ENCODE measurements at places on chromosomes 2 and 18.

- DNase-seq: no peak
Observed at GRCh38 chr2:99550368-99550767, 60.6 kb upstream of the REV1 start.

- no peak for DNase-seq
Observed at GRCh38 chr18:53004798-53005197, 664.8 kb downstream of the DCC start.

DNA sequence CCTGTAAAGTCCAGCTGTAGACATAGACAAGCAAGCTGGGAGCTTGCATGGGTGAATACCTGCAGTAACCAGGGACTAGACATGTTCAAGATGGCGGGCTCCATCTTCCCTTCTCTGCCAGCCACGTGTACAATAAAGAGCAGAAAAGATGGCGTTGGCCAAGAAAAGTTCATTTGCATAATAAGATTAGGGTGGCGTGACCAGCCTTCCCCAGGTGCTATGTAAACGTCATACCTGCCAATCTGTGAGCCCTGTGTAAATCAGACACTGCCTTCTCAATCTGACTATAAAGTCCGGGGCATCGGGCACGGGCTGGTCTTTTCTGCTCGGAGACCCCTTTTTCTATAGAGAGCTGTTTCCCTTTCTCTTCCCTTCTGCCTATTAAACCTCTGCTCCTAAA, 101.6 kb upstream of the XPO1 start:
- no peak for DNase-seq

DNA sequence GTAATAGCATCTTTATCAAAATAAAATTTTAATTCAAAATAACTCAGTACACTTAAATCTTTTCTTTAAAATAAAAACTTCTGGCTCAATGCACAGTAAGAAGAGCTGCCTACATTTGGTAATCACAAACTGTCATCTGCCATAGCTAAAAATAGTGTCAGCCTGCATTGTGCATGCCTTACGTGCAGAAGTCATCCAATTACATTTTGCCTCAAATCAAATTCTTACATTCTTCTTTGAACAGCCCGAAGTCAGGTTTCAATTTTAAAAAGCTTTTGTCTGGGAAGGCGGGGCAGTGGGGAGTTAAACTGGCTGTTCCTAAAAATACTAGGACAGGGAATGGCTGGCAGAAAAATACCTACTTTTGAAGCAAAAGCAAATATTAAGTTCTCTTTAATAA, 51.1 kb downstream of the RTN4 start:
- peak; percentile 26 for DNase-seq

DNA sequence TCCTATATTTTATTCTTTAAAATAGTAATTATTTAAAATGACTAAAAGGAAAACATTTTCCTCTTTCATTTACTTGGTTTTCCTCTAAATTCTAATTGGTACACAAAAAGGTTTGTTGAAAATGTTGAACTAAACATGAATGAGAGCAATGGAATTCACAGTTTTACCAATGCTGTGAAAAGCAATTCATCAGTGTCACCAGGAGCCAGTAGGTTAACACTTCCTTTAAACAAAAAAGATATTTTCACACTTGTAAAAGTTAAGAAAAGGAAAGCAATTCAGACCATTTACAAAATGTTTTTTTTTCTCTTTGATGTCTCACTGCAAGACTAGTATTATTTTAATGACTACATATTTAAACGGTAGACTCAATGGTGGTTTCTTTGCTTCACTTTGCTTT, 341.6 kb downstream of the RIT2 start:
- DNase-seq: peak; percentile 1

DNA sequence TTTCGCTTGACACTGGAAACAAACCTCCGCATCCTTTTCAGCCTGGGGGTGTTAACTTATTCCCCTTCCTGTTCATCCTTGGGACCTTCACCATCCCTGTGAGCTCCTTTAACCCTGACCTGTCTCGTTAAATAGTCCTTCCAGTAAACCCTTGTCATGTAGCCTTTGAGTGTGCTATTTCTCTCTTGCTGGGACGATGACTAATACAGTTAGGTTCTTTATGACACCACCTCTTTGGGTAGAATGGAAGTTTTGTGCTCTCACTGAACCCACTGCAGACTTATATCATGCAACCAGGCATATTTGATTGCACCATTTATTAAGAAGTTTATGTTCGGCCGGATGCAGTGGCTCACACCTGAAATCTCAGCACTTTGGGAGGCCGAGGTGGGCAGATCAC, 40.5 kb upstream of the GAREM1 start:
- no peak for DNase-seq

GRCh38 chr18:57951999-57952774, 91.8 kb upstream of the NEDD4L start:
- peak; percentile 9 for DNase-seq

- no peak for DNase-seq
Observed at GRCh38 chr2:98571796-98572195, 36.5 kb downstream of the COA5 start.

DNA sequence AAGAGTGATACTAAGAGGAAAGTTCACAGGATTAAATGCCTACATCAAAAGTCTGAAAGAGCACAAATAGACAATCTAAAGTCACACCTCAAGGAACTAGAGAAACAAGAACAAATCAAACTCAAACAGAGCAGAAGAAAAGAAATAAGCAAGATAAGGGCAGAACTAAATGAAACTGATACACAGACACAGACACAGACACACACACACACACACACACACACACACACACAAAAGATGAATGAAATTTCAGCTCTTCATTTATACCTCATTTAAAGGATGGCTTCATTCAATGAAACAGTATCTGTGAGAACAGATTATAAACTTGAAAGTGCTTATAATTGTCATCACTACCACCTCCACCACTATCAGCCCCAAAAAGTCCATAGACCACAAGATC, 428.9 kb downstream of the MBD2 start:
- no peak for DNase-seq

- DNase-seq: no peak
Observed at GRCh38 chr2:219772103-219772635, 144.7 kb downstream of the SLC4A3 start.

DNA sequence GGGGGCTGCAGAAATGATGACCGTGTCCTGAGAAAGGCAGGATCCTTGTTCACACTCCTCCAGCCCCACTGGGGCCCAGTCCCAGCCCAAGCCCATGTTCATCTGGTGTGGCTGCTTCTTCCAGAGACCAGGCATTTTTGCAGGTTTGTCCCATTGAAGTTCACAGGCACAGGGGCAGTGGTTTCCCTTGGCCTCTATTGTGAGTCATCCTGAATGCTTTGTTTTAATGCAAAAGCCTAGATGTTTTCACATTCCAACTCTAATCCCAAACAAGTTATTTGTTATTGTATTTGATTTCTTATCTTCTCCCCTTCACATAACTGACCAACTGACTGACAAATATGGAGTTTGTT, 426.4 kb upstream of the ID2 start:
- DNase-seq: no peak

DNA sequence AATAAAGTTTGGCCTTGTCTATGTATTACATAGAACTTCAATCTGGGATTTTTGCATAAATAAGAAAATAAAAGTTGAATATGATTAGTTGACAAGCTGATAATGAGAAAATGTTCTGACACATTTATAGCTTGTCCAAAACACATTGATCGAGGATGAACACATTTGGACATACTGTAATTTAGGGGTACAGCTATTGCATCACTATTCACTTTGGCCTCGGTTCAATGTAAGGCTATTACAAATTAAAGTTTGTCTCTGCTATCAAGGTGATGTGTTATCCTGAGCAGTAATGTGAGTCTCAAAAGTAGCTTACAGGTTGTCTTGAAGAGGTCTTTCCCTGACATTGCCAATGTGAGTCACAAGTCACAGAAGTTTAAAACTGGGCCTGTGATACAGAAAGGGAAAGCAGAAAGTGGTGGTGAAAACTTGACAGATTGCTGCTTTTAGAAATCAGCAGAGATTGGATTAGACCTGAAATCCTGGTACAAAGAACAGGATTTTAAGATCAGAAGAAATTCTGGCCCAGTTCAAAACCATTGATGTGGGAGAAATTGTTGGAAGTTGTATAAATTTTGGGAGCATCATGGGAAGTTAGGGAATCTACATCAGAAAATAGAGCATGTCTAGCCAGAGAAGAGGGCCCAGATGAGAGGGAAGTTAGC, 674.1 kb downstream of the NYAP2 start:
- no peak for DNase-seq

- no peak for DNase-seq
Observed at GRCh38 chr2:200338692-200339091, 32.2 kb downstream of the SPATS2L start.

DNA sequence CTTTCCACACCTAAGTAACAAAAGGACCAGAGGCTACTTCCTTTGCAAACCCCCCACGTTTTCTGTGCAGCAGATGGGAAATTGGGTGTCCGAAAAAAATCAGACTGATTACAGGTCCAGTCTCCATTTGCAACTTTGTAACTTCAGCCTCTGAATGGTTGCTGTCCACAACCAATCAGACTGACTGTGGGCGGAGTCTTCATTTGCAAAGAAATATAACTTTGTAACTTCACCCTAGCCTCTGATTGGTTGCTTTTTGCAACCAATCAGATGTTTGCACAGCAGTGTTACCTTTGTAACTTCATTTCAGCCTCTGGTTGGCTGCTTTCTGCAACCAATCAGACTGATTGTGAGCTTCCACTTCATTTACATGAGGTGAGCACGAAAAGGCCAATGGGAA, 27.8 kb upstream of the CACNB4 start:
- DNase-seq: peak; percentile 42

GRCh38 chr2:11213090-11213638, 57.9 kb downstream of the SLC66A3 start:
- DNase-seq: peak; percentile 37

GRCh38 chr2:41896186-41896846, 151.5 kb upstream of the PKDCC start:
- DNase-seq: no peak

GRCh38 chr2:73156539-73157124, 43.9 kb upstream of the RAB11FIP5 start:
- peak; percentile 42 for DNase-seq

- DNase-seq: no peak
Observed at GRCh38 chr2:241598487-241598886, 38.5 kb downstream of the THAP4 start.

GRCh38 chr2:43415592-43415991, 180.2 kb downstream of the THADA start:
- no peak for DNase-seq

DNA sequence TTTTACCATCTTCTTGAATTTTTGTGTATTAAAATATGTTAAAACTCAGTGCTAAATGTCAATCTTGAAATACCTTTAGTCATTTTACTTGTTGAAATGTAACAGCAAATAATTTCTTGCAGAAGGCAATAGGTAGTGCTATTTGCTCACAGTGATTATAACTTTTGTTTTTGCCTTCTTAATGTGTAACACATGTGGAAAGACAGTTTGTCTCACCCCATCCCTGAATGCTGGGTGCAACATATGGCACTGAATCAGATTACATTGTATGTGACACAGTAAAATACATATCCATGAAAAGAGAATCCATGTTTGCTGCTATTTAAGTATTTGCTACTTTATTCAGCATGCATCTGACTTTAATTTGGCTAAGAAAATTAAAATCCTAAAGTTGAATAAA, 35.3 kb downstream of the FRZB start:
- DNase-seq: no peak

DNA sequence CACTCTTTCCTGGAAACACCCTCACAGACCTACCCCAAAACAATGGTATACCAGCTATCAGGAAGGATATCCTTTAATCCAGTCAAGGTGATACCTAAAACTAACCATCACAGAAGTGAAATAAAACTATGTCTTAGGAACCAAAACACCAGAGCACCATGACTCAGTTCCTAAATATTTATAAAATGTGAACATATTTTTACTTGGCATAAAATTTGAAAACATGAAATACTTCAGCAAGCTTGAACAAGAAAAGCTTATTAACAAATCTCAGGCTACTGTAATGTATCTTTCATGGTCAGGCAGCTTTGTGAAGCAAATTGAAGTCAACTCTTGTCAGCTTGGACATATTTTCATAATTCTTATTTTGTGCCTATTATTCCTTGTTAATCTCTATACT, 440.8 kb upstream of the CDH20 start:
- peak; percentile 12 for DNase-seq

DNA sequence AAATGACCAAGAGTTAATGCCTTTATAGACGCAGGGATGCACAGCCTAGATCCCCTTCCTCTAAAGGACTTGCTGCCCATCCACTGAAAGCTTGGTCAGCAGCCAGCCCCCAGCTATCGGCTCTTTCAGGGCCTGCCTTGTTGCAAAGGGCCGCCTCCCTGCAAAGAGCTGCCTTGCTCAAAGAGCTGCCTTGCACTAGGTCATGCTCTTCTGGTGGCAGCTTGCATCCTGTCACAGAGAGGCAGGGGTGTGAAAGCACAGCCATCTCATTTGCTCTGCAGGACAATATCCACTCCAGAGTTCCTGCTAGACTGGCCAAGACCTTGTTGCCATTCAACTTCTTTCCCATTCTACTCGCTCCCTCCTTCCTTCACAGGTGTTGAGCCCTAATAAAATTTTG, 137.1 kb downstream of the MCFD2 start:
- no peak for DNase-seq

DNA sequence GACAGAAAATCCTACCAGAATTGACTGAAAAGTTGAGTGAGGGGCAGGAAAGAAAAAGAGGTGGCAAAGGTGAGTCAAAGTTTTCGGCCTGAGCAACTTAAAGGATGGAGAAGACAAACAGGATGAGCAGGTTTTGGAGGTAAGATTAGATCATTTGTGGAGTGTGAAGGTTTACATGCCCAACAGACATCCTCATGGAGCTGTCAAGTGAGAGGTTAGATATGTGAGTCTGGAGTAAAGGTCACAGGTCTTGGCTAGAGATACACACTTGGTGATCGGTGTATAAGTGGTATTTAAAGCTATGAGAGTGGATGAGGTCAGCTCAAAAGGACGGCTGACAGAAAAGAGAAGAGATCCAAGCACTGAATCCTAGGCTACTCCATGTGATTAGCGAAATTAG, 11.1 kb upstream of the MYL12A start:
- no peak for DNase-seq

- no peak for DNase-seq
Observed at GRCh38 chr2:12430407-12431133, 286.2 kb upstream of the TRIB2 start.

DNA sequence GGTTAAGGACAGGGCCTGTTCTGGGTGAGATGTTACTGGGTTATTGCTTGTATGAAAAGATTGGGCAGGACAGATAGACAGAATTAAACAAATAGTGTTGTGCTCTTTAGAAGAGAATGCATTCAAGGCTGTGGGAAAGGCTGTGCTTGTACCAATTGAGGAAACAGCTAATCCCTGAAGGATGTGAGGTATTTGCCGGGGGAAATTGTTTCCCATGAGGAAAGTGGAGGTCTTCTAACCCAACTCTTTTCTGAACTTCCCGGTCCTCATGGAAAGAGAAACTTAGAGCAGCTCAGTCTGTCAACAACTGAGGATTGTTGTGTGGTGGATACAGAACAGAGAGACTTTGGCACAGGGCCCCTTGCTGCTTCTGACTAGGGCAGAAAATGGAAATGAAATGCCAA, 9.5 kb downstream of the SLC1A4 start:
- no peak for DNase-seq

DNA sequence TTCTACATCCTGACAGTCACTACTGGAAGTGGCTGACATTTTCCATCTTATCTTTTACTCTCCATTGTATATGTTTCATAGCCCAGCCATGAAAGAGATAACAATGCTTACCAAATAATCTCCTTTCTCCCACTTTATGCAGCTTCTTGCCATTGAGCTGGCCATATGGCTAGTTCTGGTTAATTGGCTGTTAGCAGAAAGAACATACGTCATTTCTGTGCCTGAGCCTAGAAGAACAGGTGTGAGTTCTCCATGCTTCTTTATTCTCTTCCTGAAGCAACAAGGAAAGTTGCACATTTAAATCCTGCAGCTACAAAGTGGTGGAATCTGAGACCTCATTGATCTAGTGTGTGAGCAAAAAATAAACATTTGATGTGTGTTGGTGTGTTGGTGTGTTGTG, 82.0 kb upstream of the FSHR start:
- DNase-seq: no peak
